CD4-positive, alpha-beta T cell treated with Interleukin-10 for 1 hour (primary cell): ENCODE measurements at places on chromosomes 11 and 22.

- no peak for DNase-seq
Observed at GRCh38 chr11:75924966-75925784, 110.2 kb downstream of the UVRAG start.

DNA sequence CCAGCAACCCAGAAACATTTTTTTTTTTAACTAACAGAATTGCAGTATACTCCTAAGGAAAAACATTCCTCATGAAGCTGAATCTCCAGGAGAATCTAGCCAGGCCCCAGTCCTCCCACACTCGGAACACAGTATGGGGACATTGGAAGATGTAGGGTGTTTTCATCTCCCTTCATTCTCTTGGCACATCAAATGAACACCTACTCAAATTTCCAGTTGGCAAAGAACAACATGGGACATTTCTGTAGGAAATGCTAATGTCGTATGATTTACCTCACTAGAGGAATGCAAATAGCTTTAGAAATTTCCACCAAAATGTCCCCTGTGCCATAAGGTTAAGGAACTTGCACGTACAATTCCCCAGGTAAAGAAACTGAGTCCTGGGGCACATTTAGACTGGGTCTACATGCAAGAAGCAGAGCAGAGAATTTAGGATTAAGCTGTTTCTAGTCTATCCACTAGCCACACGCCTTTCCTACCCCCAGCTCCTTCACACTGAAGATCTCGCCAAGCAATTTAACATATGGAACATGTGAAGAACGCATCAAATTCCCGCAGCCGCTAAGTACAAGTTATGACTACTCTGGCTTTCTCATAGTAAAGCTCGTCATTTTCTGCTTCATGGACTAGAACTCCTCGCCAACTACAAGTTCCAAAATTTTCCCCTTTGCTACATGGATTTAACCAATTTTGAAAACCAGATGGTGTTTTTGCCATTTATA is 2.9 kb upstream of the CADM1 start:
- no peak for DNase-seq

DNA sequence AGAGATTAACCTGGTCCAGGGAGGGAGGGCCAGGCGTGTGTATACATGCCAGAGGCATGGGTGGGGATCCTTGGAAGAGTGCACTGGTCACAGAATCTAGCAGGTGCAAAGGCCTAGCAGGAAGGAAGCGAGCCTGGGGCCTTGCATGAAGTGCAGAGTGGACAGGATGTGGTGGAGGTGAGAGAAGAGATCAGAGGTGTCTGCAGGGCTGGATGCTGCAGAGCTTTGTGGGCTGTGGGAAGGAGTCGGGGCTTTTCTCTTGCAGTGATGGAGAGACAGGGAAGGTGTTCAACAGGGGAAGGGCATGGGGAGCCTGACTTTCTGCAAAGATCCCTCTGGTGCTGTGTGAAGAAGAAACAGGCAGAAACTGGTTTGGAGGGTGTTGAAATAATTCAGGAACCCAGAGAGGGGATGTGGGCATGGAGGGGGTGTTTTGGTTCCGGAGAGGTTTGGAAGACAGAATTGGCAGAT is 2.5 kb upstream of the TPST2 start:
- DNase-seq, result peak; percentile 64

- no peak for DNase-seq
Observed at GRCh38 chr11:32919338-32919737, 26.7 kb downstream of the QSER1 start.

- no peak for DNase-seq
Observed at GRCh38 chr11:1943576-1943975, 3.6 kb upstream of the MRPL23 start.

DNA sequence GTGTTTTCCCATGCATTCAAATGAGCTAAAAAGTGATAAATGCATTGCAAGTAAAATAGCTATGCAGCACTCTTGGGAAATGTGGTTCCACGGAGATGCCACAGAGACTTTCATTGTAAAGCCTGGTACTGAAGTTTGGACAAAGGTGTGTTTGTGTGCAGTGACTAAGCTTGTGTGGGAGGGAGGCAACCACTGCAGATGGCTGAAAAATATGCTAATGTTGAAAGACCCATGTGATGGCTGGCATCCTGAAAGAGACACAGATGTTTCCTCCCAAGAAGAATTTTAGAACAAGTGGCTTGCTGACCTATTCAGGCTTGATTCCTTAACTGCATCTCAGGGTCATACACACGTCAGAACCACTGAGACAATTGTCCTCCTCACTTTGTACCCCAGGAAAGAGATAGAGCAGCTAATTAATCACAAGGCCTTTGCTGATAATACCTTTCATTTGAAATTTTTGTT is 73.8 kb downstream of the FAM76B start:
- DNase-seq, result no peak

- DNase-seq, result no peak
Observed at GRCh38 chr11:117438371-117439000, 110.8 kb downstream of the CEP164 start.
